ENCODE measurements at places on chromosomes 4 and X.

DNA sequence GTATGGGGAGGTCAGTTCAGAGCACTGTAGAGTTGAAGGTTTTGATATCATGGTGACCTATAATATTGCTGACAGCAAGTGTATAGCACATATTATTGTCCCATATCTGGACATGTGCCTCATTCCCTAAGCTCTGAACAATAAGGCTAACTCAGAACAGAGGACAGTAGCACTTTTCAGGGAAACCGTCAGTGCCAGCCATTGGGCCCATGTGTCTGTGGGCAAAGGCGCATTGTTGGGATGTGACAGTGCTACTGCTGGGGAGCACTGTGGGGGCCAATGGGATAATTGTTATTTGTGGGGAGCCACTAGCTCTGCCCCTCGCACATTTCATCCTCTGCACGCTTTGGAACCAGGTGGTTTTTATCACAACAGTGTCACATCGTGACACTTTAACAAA is 136.2 kb downstream of the ELOVL6 start:
- no peak for DNase-seq

- DNase-seq: no peak
Observed at GRCh38 chr4:26150948-26151347, 169.9 kb upstream of the RBPJ start.

- no peak for DNase-seq
Observed at GRCh38 chr4:8641931-8642650, 49.5 kb downstream of the CPZ start.

GRCh38 chrX:23003116-23003515 is 3.4 kb downstream of the DDX53 start:
- DNase-seq: no peak

DNA sequence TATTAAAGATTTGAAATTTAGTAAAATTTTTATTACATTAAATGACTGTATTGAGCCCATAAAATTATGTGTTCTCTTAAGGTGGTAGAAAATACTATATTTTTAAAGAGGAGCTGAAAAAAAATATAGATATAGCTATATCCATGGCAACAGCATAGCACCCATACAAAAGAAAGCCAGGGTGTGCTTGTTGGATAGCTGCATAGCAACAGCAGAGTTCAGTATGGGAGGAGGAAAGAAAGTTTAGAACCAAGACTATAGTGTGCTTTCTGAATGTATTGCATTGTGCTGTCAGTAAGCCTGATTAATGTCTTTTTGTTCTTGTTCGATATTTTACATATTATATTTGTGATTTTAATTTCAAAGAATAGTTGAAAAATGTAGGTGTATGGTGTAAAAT is 78.4 kb downstream of the GRID2 start:
- DNase-seq: no peak

DNA sequence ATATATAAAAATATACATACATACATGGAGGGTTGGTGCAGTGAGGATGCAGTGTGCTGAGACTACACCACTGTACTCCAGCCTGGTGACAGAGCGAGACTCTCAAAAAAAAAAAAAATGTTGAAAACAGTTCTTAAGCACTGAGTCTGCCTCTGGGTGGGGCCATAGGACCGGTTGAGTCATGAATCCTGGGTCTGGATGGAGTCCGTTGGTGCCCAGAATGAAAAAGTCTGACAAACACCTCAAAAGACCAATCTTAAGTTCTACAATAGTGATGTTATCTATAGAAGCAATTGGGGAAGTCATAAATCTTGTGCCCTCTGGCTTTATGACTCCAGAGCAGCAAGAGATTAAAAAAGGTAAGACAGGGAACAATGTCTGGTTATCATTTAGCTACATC is 70.4 kb downstream of the FGFBP1 start:
- DNase-seq: no peak

GRCh38 chrX:136880003-136880451 is 498 bp downstream of the RBMX start:
- DNase-seq: no peak

DNA sequence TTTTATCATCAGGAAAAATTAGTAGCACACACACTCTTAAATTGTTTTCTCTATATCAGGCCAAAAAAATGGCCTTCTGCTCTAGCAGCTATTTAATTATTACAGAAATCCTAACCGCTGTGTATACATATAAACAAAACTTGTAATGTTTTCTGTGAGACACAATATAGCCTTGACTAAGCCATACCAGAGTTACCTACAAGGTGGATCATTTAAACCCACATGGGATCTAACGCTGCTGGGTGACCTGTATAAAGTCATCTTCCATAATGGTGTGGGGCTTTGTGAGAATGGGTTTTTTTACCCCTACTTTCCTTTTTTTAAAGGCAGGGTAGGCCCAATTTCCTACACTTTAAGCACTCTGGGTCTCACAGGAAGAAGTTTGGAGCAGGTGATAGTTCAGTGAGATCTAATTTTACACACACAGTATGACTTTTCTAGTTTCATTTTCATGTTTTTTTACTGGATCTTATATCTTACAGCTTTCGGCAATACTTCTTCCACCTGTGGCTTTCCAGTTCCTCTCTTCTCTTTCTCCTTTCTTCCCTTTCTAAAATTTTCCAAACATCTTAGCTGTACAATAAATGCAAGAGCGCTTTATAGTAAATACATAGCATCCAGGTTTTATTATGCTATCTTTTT is 66.9 kb upstream of the MMAA start:
- no peak for DNase-seq

GRCh38 chr4:6562931-6563901 is 11.8 kb upstream of the MAN2B2 start:
- DNase-seq: no peak
